ENCODE measurements at places on chromosomes 2 and 18.

GRCh38 chr2:196601430-196602306, 37.8 kb upstream of the CCDC150 start:
- peak; percentile 39 for DNase-seq

- DNase-seq: peak; percentile 46
These were observed 15.7 kb upstream of the FZD7 start for GRCh38 chr2:202017940-202018339.

DNA sequence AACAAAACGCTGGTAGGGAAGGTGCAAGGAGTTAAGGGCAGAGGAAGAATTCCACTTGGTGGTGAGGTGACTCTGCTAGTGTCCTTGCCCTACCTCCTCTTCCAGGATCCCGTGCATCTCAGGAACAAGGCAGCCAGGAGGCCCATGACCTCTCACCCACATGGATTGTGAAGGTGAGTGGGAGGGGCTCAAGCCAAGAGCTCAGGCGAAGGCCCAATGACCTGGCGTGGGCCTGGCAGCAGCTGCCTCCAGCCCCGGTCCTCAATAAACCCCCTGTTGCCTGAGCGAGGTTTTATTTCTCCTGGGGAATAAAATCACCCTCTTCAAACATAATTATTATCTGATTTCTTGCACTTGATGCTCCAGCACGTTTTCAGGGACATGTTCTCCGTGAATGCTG, 28.2 kb downstream of the LAMA1 start:
- DNase-seq: no peak

DNA sequence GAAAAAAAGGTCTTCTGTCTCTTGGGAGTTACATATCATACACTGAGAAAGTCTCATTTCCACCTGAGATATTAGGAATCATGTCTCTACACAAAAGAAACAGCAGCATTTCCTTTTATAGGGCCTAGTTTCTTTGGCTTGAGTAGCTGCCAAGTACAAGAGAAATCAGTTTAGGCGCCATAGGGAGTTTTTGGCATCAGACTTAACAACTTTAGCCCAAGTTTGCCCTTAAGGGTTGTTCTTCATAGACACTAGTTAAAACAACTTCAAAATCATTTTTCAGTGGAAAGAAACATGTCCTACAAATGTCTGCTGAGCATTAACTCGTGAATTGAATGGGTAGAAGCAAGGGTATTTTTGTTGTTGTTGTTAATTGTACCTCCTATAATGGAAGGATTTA, 587.0 kb upstream of the DSEL start:
- DNase-seq: no peak

DNA sequence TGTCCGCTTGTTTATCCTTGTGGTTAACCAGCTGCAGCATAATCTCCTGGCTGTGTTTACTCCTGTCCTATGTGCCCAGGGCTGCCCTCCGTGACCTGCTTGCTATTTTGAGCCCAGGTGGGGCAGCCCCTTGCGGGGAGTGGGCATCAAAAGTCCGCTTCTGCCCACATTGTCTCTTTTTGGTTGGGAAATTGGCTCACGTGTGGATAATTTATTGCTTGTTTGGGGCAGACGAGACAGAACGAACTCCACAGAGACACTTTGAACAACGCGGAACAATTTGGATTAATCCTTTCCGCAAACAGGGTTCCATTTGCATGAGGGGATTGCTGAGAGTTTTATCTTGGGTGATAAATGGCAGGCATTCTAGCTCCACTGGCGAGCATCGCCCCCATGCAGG, 8.1 kb upstream of the CXCR4 start:
- no peak for DNase-seq

DNA sequence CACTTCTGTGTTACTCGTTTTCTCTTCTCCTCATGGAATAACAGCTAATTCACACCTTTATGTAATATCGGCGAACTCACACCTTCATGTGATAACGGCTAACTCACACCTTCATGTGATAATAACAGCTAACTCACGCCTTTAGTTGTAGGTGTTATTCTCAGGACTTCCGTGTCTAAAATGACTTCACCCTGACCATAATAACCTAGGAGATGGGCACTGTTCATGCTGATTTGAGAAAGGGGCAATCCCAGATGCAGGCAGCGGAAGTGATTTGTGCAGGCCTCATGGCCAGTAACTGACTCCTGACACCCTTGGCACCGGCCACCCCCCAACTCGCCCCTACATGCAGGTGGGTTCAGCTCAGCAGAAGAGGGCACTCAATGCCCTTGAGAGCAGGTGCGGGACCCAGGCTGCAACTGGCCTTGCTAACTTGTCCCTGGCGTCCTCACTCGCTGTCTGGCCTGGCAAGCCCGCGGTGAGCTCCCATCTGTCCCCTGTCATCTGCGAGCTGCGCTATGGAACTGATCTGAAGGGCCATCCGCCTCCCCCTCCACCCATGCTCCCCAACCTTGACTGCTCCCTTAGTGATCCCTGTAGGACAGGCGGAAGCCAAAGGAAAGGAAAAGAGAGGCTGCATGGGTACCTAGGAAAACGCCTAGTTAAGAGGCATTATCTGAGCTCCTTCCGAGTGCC, 42.6 kb upstream of the MTCL1 start:
- no peak for DNase-seq

DNA sequence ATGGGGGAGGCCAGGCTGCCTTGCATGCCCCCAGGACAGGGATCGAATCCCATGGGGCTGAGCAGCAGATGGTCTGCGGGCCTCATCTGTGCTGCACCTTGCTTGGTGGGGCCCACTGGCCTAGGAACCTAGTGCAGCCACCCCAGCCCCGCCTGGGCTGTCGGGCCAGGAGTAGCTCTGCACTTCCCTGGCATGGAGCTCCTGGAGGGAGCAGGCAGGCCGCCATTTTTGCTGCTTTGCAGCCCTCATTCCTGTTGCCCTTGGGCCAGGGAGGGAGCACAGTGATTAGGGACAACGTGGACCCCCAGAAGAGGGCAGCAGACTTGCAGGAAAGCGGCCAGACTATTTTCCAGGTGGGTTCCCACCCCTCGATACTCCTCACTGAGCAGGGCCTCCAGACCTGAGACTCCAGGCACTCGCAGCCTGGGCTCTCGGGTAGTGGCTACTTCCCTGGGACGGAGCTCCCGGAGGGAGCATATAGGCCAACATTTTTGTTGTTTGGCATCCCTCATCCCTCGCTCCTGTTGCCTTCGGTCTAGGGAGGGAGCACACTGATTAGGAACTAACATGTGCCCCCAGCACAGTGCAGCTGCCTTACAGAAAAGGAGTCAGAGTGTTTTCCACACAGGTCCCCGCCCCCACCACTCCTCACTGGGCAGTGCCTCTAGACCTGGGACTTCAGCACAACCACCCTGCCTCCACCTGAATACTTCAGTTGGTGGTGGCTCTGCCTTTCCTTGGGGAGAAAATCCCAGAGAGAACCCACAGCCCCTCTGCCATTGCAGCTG, 99.5 kb downstream of the MAIP1 start:
- peak; percentile 4 for DNase-seq

All from cardiac muscle cell (in vitro differentiated cells and primary cell).